ENCODE measurements at places on chromosomes 7 and 10. TPM values are rescaled to one million over a fixed set of nuclear protein-coding genes. Genes with fewer than 3 reads are reported as not detected.

HOXA7 gene
- 15.6 TPM for total RNA-seq

PPP1R3C gene
- 0.74 TPM for total RNA-seq

ZNF786 gene
- 5.4 TPM for total RNA-seq

OR2A5 gene
- not detected for total RNA-seq

CRHR2 gene
- total RNA-seq = not detected

MOGAT3 gene
- total RNA-seq = not detected

TMEM270 gene
- not detected for total RNA-seq

ITPRID1 gene
- total RNA-seq = not detected

ABCB1 gene
- 13.4 TPM for total RNA-seq

SAMD9L gene
- 10.5 TPM for total RNA-seq

TDRD1 gene
- total RNA-seq = not detected

NFE2L3 gene
- total RNA-seq = 28.4 TPM

TMEM178B gene
- total RNA-seq = not detected

FGFBP3 gene
- total RNA-seq = 0.38 TPM

ITGB8 gene
- 6.5 TPM for total RNA-seq

OPN4 gene
- total RNA-seq = not detected

UCN3 gene
- not detected for total RNA-seq

ADAMTS14 gene
- total RNA-seq = not detected

USP54 gene
- 14.2 TPM for total RNA-seq

OR6B1 gene
- total RNA-seq = not detected

NPC1L1 gene
- not detected for total RNA-seq

PRSS2 gene
- total RNA-seq = not detected

CALHM3 gene
- total RNA-seq = not detected

NOM1 gene
- total RNA-seq = 36.7 TPM

ZNF92 gene
- 9.2 TPM for total RNA-seq

Measured in endothelial cell of umbilical vein (primary cell).